ENCODE measurements at places on chromosomes 3 and 15.

DNA sequence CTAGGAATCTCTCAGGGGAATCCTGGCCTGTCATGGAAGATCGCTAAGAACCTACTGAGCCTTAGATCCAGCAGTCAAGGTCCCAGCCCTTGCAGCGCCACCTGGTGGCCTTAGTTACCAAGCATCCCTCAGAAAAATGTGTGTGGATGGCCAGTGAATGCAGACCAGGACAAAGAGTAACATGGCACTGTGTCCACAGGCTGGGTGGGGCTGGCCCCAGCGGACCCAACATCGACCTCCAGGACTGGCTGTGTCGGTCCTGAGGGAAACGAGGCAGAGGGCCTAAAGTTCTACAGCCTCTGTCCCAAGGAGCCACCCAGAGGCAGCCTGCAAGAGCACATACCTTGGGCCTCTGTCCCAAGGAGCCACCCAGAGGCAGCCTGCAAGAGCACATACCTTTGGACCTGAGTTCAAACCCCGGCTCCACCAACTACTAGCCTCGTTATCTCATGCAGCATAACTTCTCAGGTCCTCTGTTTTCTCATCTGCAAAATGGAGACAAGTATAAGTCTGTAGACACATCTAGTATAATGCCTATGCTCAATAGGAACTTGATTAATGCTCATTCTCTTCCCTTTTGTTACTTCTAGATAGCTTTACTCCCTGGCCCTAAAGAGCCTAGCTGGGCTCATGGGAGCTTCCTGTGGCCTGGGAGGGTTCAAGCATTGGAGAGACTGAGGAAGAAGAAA is 57.5 kb upstream of the HERC1 start:
- DNase-seq = peak; percentile 91

GRCh38 chr15:65374821-65375401 is 2.9 kb downstream of the IGDCC3 start:
- no peak for DNase-seq

- no peak for DNase-seq
These were observed 174.9 kb downstream of the SCAPER start for GRCh38 chr15:76730262-76730661.

GRCh38 chr3:46030626-46031025 is 3.3 kb upstream of the XCR1 start:
- no peak for DNase-seq

DNA sequence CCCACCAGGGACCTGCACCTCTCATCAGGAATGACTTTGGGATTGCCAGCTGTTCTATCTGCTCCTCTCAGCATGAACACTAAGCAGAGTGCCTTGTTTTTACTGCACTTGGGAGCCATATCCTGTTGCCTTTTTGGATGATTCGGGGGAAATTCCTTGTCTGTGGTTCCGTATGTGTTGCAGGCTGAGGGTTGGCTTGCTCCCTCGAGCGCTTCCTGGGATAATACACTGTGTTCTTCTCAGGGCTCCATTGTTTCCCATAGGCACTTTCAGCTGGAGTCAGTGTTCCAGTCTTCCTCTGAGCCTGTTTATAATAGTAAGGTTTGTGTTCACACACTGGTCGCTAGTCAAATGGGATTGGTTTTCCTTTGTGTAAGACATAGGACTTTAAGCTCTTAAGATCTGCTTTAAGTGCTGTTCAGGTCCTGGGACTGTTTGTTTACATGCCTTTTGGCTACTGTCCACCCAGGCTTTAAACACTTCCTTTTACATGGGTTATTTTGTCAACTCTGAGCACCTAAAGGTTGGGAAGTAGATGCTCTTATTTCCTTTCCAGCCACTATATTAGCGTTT is 23.4 kb downstream of the BOC start:
- DNase-seq = no peak

GRCh38 chr15:63387748-63388493 is 6.3 kb upstream of the CA12 start:
- DNase-seq = no peak

DNA sequence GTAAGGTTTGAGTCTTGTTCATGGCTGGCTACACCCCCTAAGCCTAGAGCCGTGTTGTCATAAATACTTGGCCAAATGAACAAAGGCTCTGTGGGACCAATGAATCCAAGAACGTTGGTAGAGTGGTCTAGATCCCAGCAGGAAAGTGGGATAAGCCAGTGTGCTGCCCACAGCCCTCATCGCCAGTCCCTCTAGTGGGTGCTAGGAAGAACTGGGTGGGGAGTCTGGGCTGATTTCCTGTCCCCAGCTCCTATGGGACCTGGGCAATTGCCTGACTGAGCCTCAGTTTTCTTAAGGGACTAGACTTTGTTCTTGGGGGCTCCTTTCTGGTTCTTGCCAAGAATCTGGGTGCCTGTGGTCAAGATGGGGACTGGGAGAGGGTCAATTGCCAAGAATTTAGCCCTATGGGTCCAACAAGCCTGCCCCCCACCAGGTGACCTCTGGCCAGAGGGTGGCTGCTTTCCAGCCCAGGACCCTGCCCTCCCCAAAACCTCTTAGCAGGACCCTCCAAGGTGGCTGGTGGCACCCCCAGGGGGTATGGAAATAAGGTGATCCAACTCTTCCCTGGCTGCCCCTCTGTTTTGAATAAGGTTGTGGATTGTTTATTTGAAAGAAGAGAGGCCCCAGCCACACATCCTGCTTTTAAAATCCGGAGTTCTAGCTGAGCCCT is 42.7 kb downstream of the SMAD6 start:
- no peak for DNase-seq

DNA sequence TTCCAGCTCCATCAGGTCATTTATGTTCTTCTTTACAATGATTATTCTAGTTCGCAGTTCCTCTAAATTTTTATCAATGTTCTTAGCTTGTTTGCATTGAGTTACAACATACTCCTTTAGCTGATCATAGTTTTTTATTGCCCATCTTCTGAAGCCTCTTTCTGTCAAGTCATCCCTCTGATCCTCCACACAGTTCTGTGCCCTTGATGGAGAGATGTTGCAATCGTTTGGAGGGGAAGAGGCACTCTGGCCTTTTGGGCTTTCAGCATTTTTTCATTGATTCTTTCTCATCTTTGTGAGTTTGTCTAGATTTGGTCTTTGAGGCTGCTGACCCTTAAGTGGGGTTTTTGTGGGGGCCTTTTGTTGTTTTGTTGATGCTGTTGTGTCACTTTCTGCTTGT is 234.6 kb upstream of the CBLB start:
- no peak for DNase-seq

DNA sequence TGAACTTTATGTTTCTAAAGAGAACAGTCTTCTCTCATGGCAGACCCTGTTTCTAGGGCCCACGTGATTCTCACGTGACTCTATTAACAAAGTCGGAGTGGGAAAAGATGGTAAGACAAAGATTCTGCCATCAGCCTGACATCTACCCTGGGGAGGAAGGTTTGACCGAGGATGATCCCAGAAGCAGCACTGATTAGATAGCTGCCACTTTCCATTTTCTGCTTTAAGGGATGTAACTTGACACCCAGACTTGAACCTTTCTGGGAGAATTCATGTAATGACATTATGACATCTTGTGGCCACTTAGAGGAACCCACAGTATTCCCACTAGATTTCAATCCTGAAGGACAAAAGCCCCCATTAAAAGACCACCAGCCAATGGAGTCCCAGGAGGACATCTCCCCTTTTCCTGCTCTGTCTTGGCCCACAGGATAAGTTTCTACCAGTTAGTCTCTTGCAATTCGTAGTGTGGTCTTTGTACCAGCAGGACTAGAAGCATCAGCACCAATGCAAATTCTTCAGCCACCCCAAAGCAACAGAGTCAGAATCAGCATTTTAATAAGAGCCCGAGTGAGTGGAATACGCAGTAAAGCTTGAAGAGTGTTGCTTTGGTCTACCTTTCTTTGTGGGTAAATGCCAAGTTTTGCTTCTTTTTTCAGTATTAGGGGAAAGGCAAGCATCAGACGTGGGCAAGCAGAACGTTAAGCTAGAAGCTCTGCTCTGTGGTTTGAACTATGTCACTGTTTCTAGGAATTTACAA is 480.5 kb upstream of the PROK2 start:
- peak; percentile 32 for DNase-seq
